ENCODE measurements at places on chromosomes 2 and 18. TPM values are rescaled to one million over a fixed set of nuclear protein-coding genes. Genes with fewer than 3 reads are reported as not detected.

CGREF1 gene
- 6.6 TPM for polyA plus RNA-seq

ANKRD36B gene
- polyA plus RNA-seq = 0.88 TPM

ANTXR1 gene
- polyA plus RNA-seq = 24.3 TPM

CROCC2 gene
- polyA plus RNA-seq = 0.01 TPM

TEKT4 gene
- not detected for polyA plus RNA-seq

DSC3 gene
- polyA plus RNA-seq = under 0.01 TPM

SNTG2 gene
- polyA plus RNA-seq = 0.26 TPM
